ENCODE measurements at places on chromosomes 7 and 10. TPM values are rescaled to one million over a fixed set of nuclear protein-coding genes. Genes with fewer than 3 reads are reported as not detected.

Gene NEUROD6
- not detected for polyA plus RNA-seq

Gene ASB4
- polyA plus RNA-seq: not detected

Gene AKR1C8
- polyA plus RNA-seq: not detected

Gene INMT
- 15.6 TPM for polyA plus RNA-seq

Gene AKR1D1
- not detected for polyA plus RNA-seq

Gene SPDYE2
- not detected for polyA plus RNA-seq

Gene AS3MT
- polyA plus RNA-seq: 8.7 TPM

- no peak for DNase-seq
Measured at GRCh38 chr10:2994221-2994961, 73.0 kb upstream of the PFKP start.

DNA sequence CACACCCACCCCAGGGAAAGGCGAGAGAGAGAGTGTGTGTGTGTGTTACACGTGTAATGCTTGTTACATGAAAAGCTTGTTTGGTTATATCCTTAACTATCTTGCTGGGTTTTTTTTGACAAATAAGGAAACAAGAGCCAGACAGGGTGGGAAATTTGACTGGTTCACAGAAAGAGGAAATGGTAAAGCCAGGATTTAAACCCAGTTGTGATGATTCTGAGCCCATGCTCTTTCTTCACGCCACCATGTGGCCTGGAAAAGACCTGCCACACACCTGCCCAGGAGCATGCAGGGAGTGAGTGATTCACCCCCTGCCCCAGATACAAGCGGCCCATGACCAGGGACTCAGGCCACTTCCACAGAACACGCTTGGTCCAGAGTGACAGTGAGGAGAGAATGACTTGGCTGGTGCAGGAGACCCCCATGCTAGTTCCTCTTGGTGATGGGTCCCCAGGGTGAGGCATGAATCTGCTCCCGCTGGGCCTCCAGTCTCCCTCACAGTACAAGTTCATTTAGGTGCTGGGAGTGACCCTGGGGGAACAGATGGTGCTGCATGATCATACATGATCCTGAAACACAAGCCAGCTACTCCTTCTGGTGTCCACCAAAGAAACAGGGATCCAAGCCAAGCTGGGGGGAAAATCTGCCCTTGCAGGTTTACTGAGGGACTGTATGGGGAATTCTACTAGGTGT lies 21.0 kb upstream of the EIF5AL1 start:
- DNase-seq: no peak

GRCh38 chr10:3836222-3836820 lies 51.3 kb upstream of the KLF6 start:
- no peak for DNase-seq

DNA sequence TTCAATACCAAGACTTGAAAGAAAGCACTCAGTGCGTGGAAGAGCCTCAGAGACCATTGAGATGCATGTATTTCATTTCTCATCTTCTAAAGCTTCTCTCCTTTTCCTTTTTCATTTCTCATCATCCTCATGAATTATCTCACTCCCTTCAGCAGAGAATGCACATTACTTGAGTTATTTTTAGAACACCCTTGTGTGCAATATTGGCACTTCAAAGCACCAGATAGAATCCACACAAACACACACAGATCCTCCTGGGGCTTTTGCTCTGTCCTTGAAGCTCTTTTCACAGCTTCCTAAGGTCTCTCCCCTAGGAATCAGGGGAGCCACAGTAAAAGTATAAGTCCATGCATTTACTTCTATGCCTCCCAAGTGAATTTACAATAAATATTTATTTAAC lies 18.3 kb downstream of the DGKI start:
- no peak for DNase-seq

DNA sequence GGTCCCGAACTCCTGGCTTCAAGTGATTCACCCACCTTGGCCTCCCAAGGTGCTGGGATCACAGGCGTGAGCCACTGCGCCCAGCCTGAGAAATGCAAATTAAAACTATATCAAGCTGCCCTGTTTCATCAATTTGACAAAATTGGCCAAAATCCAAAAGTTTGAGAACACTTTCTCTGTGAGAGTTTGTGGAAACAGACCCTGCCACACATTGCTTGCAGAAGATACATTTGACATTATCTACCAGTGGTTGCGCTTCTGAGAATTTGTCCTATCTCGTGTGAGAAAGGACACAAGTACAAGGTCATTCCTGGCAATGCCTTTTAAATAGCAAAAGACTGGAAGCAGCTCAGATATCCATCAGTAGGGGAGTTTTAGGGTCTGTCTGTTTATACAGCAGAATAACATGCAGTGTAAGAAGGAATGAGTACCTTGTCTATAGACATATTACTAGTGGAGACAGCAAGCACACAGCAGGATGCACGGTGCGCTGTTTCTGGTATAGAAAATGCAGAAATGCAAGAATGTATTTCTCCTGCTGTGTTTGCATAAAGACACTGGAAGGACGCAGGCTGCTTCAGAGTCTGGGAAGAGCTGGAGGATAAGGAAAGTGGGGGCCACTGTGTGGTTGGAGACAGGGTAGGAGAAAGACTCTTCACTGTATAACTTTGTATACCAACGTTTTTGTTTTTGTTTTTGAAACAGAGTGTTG lies 4.3 kb downstream of the LHPP start:
- no peak for DNase-seq

GRCh38 chr10:80454513-80455460 lies 677 bp downstream of the TSPAN14 start:
- DNase-seq: peak; percentile 92

- no peak for DNase-seq
Measured at GRCh38 chr7:137591421-137591837, 247.9 kb upstream of the PTN start.

- DNase-seq: no peak
Measured at GRCh38 chr7:66330961-66331360, 125.8 kb downstream of the TPST1 start.
